HCT116 (cell line): ENCODE measurements at places on chromosomes 1 and 21. TPM values are rescaled to one million over a fixed set of nuclear protein-coding genes. Genes with fewer than 3 reads are reported as not detected.

DNA sequence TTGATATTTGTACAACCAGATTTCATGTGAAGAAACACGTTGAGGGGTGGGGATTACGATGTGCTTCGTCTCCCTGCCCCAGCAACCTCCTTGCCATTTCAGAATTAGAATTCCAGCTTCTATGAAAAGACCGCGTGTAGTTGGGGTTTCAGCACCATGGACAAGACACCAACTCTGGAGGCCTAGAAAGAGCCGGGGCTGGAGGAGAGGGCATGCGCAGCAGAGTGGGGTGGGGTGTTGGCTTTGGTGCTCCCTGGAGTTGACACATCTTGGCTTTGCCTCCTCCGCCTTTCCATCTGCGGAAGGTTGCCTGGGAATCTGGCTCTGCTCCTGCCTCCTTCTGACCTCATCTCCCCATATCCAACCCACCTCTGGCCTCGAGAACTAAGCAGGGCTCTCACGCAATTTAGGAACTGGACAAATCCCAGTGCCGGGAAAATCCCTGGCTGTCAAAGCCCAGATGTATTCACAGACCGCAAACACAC, 11.8 kb downstream of the HTR6 start:
- DNase-seq: no peak

DNA sequence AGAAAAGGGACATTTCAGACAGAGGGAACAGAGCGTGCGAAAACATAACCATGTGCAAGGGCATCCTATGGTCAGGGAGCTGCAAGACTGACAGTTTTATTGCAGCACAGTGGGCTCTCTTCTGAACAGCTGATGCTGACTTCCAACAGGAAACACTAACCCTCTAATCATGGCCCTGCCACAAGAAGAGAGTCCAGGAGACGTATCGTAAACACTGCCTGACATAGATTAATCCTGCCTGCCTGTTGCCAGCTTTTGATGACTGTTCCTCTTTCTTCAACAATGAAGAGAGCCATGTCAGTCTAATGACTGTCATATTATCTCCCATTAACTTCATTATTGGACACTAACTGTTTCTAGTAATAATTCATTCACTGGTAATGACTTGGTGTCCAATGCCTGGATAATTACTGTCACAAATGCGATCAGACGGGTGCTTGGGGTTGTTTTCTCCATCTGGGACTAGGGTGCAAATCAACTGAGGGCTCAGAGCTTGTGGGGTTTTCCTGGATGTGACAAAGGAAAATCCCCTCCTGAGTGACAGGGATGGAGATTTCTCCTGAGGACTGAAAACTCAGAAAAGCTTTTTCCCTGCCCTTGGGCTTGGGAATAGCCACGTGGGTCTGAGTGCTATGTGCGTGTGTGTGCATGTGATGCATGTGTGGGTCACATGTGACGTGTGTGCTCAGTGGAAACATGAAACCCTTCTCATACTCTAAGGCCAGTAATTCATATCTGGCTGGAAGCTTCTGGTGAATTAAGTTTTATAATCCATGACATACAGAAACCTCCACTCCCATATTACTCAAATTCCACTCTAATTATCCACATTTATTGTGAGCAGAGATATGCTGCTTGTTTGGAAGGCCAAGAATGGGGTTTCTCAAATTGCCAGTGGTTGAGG, 144.0 kb upstream of the PLXNA2 start:
- DNase-seq: no peak

The CR1 gene
- total RNA-seq: 0.07 TPM

The LRRC71 gene
- not detected for total RNA-seq

The PLEKHA6 gene
- 13.1 TPM for total RNA-seq

DNA sequence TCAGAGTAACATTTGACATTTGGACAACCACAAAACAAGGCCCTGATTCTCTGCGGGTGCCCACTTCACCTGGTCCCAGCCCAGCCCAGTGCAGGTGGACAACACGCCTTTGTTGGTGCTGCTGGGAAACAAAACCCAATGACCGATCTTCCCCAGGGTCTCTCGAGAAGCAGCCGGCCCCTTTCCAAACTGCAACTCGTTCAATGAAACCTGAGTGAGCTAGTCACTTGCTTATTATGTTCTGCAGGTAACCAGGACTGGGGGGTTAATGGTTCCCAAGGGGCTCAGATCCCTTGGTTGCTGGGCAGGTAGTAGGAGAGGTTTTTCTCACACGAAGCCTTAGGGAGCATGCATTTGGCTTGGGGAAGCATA, 42.9 kb downstream of the ABCG1 start:
- no peak for DNase-seq

DNA sequence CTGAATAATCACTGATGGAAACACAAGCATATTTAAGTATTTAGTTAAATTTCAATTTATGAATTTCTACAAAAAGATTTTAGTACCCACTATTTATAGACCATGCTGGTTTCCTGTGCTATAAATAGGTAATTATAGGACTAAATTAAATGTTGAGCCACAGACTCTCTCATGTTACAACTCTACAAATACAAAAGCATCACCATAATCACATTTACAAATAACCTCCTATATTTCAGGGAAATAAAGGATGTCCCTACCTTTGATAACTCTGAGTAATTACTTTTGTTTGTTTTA, 32.6 kb upstream of the CCDC190 start:
- DNase-seq: no peak

- no peak for DNase-seq
Measured at GRCh38 chr1:236862615-236863211, 67.6 kb downstream of the MTR start.

- DNase-seq: no peak
Measured at GRCh38 chr21:38500073-38500472, 1.8 kb upstream of the ERG start.

DNA sequence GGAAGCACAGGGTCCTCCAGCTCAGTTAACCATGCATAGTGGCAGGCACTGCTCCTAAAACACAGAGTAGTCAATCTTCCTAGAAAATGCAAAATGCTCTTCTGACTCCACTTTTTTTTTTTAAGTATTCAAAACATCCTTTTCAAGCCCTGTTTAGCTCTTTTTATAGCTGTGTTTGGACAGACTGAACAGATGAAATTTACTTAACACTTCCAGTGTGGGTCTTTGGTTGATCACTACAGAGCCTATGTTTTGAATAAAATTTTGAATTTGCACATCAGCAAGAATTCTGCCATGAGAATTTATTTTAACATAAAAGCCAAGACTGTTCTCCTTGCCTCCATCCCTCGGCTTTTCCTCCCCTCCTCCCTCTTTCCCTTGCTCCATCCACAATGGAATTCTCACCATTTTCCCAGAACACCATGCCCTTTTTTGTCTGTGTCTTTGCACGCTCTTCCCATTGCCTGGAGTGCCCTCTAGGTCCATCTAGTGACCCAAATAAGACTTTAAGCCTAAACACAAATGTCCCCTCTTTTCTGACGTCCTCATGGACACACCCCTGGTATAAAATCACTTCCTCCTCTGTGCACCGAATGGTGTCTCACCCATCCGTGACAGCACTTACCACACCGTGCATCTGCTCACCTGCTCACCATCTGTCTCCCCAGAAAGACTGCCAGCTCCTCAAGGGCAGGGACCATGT, 24.0 kb upstream of the CPT2 start:
- DNase-seq: no peak

The MASP2 gene
- 0.25 TPM for total RNA-seq

The RSBN1 gene
- total RNA-seq: 16.6 TPM

DNA sequence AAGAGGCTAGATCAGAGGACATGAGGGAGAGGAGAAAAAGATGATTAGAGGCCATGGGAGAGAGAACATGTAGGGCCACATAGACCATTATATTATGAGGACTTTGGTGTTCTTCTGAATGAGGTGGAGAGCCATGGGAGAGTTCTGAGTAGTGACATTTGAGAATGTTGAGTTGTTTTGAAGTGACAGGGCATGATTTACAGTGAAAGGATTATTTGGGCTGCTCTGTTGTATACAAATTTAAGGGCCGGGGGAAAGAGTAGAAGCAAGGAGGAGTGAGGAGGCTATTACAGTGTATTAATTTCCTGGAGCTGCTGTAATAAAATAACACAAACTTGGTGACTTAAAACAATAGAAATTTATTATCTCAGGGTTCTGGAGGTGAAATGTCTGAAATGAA, 102.5 kb upstream of the RGS4 start:
- DNase-seq: no peak

GRCh38 chr1:150262388-150263320, 5.1 kb downstream of the CA14 start:
- no peak for DNase-seq

DNA sequence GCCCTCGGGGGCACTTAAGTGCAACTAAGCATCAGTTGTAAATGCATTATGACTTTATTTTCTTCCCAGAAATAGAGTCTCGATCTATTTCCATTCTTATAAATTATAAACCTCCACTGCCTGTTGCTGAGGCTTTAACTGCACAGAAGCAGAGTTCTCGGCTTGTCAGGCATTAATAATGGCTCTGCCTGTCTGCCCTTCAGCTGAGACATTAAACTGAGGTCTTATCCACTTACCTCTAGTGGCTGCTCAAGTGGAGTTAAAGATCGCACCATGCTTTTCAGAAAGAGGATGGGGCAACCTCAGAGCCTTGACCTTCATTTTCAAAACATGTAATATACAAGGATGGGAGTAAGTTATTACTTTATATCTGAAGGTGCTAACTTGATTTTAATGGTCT, 597.6 kb upstream of the PRMT6 start:
- DNase-seq: no peak

DNA sequence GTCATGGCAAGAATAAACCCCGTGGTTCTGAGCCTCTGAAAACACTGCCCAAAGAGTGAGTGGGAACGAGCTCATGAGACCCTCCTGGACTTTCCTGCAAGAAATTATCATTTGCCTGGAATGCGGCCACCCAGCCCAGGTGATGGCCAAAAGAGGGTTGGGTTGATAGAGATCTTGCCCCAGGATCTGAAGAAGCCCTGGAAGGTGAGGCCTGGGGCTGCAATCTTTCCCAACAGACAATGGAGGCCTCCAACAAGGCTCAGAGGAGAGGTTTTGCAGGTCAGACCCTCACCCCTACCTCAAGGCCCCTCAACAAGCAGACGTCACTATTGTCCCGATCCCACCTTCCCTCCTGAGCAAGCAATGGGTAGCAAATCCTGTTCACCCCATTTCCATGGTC, 106.0 kb upstream of the SOD1 start:
- no peak for DNase-seq

The MROH9 gene
- not detected for total RNA-seq

- DNase-seq: no peak
Measured at GRCh38 chr1:81974883-81975555, 174.3 kb downstream of the ADGRL2 start.

The FAM177B gene
- total RNA-seq: not detected

The COA7 gene
- 43.6 TPM for total RNA-seq

DNA sequence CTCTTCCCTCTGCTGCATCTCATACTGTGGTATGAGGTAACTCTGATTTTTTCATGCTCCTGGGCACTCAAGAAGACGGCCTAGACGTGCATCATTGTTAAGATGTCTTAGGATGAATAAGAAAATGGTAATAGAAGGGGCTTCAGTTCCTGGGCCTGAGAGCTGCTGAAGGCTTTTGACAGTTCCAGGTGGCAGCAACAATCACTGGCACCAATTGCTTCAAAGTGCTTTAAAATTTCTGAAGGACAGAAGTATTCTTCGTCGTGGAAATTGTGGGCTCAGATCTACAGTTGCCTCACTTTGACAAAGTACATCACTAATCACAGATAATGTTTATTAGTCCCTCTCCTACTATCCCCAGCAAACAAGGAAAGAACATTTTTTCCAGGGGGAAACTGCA, 536.6 kb upstream of the CAMK1G start:
- no peak for DNase-seq

The ADAR gene
- total RNA-seq: 169 TPM

GRCh38 chr21:33975548-33976081, 60.0 kb upstream of the ATP5PO start:
- DNase-seq: no peak

The PYHIN1 gene
- total RNA-seq: not detected

- DNase-seq: no peak
Measured at GRCh38 chr1:180530501-180530900, 28.1 kb upstream of the ACBD6 start.

The FCER1G gene
- 0.86 TPM for total RNA-seq

GRCh38 chr1:58919959-58920321, 136.1 kb upstream of the JUN start:
- no peak for DNase-seq

- no peak for DNase-seq
Measured at GRCh38 chr21:38244885-38245869, 11.6 kb upstream of the KCNJ15 start.

- no peak for DNase-seq
Measured at GRCh38 chr1:207959141-207959825, 48.4 kb upstream of the CD34 start.

- DNase-seq: no peak
Measured at GRCh38 chr1:58607391-58607790, 30.3 kb upstream of the TACSTD2 start.

DNA sequence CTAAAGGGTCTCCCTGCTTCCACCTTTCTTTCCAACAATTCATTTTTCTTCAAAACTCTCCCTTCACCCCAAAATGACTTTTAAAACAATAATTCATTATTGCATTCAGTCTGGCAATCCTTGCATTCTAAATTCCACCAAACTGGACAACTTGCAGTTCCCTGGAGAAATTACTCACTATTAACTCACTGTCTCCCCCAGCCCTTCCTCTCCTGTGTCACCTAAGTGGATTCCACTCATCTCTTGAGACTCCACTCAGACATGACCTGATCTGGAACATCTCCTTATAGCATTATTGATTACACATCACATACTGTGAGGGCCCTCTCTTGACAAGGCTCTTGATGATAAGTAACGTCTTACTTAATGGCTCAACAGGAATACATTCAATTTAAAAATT, 257.1 kb downstream of the BRINP2 start:
- no peak for DNase-seq

The CCT8 gene
- 355 TPM for total RNA-seq

The FAM131C gene
- total RNA-seq: 11.6 TPM

DNA sequence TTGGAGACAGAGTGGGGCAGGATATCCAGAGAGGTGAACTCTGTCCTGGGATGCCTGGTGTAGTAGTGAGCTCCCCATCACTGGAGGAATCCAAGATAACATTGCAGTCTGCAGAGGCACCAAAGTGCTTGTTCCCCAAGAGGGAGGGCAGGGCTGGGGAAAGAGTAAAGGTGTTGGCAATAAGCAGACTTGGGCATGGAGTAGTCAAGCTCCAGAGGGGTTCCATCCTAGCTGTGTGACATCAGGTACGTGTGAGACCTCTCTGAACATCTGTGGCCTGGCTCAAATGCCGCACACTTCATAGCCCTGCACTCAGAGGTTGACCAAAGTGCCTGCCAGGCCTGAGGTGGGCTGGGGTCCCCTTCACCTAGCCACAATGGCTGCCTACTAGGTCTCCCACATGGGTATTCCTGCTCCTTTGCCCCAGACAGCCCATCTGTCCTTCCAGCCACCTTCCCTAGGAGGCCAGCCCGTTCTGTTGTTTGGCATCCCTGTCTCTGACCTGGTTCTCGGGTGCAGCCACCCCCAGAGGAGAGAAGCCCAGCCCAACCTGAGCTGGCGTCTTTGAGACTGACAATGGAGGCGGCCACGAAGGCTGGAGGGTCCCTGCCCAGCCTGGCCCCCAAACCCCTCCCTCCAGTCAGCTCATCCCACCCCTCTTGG, 2.8 kb upstream of the ARF1 start:
- no peak for DNase-seq

GRCh38 chr1:19124273-19124672, 85.8 kb downstream of the UBR4 start:
- no peak for DNase-seq
